ENCODE measurements at places on chromosomes 7 and 10.

- no peak for DNase-seq
These were observed 80.0 kb upstream of the LYZL1 start for GRCh38 chr10:29208845-29209244.

DNA sequence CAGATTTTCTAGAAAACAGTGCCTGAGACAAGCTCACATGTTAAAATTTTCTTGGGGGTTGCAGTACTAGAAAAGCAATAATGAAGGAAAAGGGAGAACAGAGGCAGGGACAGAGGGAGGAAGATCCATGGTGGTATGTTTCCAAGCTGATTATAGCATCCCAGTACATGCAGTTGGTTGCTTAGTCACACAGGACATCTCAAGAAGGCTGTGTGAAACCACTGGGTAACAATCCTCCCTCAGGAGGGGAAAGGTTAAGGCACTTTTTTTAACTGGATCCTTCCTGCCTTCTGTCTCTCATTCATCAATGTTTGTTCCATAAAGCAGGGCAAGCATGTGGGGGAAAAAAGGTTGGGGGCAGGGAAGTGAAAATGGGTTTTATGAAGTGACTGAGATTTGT lies 6.1 kb upstream of the IMMP2L start:
- DNase-seq: no peak

GRCh38 chr10:66045859-66046258 lies 880.0 kb upstream of the LRRTM3 start:
- no peak for DNase-seq

DNA sequence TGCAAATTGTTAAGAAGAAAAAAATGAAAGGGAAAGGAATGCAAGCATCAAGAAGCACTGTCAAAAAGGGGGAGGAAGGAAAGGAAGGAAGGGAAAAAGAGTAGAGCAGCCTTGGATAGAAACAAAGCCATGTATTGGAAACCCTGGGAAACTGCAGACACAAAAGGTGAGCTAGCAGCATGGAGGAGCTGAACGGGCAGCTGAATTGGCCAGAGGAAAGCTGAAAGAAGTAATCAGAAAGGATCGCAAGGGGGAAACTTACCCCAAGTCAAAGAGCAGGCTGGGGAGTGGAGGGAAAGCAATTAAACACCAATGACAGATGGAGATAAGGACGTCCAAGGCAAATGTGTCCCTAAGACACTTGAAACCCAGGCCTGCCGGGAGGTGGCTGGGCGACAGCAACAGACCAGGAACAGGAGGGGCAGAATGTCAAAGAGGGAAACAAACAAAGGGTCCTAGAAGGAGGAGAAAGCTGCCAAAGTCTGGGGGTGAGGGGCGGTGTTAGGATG lies 93.8 kb upstream of the SVIL start:
- no peak for DNase-seq

DNA sequence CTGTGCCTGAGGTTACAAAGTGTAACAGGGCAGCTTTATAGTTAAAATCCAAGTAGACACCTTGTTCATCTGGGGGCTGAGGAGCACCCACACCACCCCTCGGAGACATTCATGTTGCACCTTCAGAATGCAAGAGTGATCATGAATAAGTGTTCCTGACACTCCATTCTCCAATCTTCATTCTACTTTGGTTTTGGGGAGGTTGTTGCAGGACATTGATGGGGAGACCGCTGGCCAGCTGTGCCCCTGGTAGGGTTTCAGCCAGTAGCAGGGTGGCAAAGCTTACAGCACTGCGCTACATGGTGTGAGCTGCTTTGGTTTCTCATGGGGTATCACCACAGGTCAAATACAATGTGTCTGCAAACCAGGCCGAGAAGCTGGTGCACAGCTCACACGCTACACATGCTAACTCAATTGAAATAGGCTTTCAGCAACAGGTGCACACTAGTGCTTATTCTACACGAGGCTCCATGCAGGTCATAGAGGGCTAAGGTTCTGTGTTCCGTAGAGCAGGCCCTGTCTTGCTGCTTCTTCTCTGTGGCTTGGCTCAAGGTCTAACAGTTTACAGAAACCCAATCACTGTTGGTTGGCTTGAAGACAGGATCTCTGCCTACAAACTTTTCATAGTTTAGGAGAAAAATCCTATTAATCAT lies 317.4 kb upstream of the ZNF32 start:
- DNase-seq: no peak

DNA sequence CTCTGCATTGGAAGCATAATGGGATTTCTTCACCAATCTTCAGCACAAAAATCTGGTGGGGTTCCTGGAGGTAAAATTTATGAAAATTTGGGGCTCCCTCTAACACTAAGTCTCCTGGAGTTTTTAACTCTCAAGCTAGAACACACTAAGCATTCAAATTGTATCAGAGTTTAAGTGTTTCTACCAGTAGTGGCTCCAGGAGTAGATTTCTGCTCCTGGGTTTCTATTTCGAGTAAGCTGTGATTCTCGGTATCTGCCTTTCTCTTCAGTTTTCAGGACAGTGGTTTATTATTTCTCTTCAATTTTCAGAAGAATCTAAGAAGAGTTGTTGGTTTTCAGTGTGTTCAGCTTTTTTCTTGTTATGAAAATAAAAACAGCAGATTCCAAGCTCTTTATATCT lies 566.4 kb upstream of the KCND2 start:
- DNase-seq: no peak

GRCh38 chr7:55432939-55433784 lies 68.0 kb downstream of the LANCL2 start:
- DNase-seq: peak; percentile 36

- DNase-seq: no peak
These were observed 19.9 kb upstream of the FMC1 start for GRCh38 chr7:139321071-139321745.

- no peak for DNase-seq
These were observed 278.2 kb downstream of the SNX13 start for GRCh38 chr7:17661982-17662585.

DNA sequence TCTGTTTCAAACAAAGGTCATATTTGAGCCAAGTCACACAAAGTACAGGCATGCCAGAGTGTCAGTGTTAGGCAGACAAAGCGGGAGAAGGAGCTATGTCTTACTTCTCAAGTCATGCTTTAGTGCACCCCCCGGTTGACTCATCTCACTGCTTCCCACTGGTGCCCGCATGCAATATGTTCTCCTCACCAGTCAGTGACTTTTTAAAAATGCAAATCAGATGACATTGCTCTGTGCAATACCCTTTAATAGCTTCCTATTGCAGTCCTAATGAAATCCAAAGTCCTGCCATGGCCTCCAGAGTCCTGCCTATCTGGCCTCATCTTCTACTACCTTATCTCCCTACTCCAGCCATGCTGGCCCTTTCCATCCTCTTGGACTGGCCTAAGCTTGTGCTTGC lies 429.1 kb downstream of the ACTR3B start:
- no peak for DNase-seq

DNA sequence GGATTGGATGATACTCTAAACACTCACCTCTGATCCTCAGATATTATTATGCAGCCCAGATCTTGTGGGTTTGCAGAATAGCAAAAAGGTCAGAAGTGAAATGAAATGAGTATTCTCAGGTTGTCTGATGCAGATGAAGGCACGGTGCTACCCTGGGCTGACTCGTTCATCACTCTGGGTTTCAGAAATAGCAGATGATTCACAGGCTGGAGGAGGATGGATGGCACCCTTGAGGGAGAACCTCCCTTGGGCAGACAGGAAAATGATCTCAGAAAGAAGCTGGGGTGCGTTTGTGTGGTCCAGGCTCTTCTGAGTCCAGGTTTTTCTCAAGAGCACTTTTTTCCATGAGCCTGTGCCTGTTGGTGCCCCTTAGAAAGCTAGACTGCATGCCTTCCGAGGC lies 515.8 kb upstream of the MKI67 start:
- DNase-seq: no peak

- no peak for DNase-seq
These were observed 285.1 kb downstream of the ZEB1 start for GRCh38 chr10:31604096-31604495.

DNA sequence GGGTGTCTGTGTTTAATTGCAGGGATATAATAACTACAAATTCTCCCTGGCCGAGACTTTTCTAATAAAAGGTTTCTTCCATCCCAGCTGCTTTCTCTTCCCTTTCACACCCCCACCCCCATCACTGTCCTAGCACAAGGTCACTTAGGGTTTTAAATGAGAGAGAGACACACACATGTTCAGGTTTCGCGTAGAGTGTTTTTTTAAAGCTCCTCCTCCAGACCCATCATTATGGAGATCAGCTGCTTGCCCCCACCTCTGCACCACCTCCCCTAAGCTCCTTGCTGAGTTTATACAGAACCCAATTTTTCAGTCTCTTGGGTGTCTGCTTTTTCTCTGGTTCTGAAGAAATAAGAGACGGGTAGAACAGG lies 18.6 kb downstream of the LRMDA start:
- no peak for DNase-seq

- DNase-seq: no peak
These were observed 185.8 kb downstream of the SORCS1 start for GRCh38 chr10:106978756-106979155.

GRCh38 chr7:151793531-151793951 lies 83.4 kb downstream of the PRKAG2 start:
- DNase-seq: no peak

GRCh38 chr10:114064151-114065048 lies 20.7 kb downstream of the ADRB1 start:
- no peak for DNase-seq

GRCh38 chr10:52623761-52624160 lies 148.8 kb downstream of the MBL2 start:
- DNase-seq: no peak

- peak; percentile 75 for DNase-seq
These were observed 11.6 kb upstream of the FFAR4 start for GRCh38 chr10:93554760-93555432.

DNA sequence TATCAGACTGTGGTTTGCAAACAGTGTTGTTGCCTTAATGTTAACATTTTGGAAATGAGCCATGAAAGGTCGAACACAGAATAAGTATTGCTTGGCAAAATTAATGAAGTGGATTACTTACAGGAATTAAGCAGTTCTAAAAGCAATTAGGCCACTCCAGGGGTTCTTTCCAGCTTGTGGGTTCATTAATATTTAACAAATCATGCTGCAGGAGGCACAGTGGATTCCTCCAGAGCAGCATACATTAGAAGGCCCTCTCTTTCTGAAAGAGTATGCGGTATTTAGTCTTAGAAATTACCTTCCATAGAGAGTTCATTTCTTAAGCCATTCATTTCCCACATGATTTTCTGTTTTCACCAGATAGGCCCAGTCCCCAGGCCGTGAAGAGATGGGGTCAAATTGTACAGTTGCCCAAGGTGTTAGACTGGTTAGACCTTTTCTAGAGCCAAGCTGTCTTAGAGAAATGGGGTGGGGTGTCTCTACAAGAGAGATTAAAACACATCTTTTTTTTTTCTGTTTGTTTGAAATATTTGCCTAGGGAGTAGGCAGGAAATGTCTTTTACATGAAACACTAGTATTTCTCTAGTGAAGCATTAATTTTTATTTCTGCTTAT lies 40.0 kb upstream of the AGR3 start:
- no peak for DNase-seq

DNA sequence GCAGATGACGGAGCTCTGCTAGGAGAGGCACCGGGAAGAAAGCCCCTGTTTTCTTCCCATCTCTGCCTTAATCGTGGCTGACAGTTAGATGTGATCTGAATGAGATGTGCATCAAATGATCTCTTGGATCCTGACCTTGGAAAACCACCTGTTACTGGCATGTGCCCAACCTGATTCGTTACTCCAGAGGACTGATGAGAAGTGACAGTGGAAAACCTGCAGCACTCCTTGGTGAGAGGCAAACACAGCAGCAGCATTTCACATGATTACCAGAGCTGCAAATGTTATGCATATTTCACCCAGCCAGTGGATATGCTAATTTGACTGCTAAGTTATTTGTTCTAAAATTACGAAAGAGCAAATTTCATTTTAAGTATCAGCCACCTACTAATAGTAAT lies 95.3 kb downstream of the PTPRN2 start:
- no peak for DNase-seq

- DNase-seq: peak; percentile 83
These were observed 28.6 kb downstream of the MTURN start for GRCh38 chr7:30163231-30163894.

GRCh38 chr7:99002827-99003212 lies 124.5 kb downstream of the TRRAP start:
- DNase-seq: no peak

DNA sequence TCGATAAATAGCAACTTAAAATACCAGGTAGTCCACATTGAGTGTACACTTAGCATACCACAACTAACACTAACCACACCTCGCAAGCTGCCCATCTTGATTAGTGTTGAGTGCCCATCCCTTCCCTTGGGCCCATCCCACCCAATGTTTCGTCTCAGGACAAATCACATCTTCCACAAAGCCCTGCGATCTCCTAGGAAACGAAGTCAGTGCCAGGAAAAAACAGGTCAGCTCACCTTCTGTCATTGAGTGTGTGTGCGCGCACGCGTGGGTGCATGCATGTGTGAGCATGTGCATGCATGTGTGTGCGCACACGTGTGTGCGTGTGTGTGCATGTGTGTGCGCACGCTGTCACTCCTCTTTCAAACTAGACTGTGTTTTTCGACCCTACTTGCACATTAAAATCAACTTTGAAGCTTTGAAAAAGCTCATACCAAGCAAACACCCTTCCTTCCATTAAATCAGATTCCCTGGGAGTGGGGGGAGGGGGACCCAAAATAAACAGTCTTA lies 48.8 kb upstream of the OPALIN start:
- DNase-seq: no peak

DNA sequence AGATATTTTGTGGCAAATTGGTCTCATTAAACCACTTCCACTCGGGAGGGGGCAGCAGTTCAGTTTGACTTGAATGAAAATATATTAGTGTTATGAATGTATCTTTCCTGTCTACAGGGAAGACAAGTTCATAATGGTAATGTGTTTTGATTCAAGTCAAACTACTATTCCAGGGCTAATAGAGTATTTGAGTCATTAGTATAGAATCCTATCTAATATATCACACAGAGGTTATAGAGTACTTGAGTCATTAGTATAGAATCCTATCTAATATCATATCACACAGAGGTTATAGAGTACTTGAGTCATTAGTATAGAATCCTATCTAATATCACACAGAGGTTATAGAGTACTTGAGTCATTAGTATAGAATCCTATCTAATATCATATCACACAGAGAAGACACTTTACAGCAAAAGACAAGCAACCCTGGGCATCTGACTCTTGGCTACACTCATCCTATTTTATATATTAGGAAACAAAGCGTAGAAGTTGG lies 199.7 kb upstream of the MAGI2 start:
- no peak for DNase-seq

DNA sequence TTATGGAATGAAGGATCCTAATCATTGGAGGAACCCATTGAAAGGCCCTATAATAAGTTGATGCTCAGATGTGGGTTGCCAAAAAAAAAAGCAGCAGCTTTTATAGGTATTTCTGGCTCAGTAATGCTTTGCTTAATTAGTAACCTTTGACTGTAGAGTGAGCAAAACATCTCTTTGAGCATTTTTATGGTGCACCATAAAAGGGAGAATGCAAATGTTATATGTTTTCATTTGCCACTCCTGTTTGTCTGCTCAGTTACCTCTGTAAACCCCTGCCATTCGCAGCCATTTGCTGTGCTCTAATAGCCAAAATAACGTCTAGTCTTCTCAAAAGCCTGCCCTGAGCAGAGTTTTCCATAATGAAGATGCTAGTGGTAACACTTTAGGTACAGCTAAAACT lies 589.1 kb upstream of the FOXK1 start:
- no peak for DNase-seq

Measured in Ammon's horn (tissue), 1 donor.